Upper lobe of right lung (tissue), 1 donor: ENCODE measurements at places on chromosomes 5 and 9.

DNA sequence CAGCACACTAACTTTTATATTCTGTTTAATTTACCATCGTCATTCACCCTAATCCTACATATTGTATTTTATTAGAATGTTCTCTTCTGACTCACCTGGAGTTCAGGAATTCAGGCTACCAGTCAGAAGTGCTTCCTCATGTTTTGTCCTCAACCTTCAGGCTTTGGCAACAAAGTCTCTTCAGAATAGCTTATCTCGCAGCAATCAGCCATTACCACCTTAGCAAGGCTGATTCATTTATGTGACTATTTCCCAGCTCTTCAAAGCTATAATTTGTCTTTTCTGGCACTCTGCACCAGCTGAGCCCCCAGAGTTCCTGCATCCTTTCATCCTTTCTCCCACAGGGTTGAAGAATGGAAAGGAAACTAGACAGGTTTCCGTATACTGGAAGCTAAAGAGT lies 365.5 kb upstream of the CDH18 start:
- no peak for DNase-seq

- DNase-seq: no peak
Measured at GRCh38 chr5:120151825-120152224, 312.3 kb upstream of the PRR16 start.

GRCh38 chr5:72172786-72173185 lies 65.5 kb downstream of the MAP1B start:
- no peak for DNase-seq

- no peak for DNase-seq
Measured at GRCh38 chr9:36938617-36939016, 95.5 kb downstream of the PAX5 start.

DNA sequence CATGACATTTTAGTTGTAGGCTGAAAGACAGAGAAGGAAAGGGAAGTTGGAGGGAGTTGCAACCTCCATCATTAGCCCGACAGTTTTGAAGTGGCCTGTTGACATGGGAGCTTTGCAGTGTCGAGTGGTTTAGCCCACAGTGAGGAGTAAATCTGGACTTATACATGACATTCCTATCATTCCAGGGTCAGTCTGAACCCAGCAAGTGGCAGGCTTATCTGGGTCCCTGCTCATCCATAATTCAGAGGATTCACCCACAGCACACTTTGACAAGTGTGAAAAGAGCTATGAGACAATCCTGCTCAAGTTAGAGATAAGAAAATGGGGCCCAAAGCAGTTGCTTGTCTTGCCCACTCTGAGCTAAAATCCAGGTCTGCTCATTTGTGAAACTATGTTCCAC lies 8.4 kb upstream of the TNC start:
- no peak for DNase-seq

DNA sequence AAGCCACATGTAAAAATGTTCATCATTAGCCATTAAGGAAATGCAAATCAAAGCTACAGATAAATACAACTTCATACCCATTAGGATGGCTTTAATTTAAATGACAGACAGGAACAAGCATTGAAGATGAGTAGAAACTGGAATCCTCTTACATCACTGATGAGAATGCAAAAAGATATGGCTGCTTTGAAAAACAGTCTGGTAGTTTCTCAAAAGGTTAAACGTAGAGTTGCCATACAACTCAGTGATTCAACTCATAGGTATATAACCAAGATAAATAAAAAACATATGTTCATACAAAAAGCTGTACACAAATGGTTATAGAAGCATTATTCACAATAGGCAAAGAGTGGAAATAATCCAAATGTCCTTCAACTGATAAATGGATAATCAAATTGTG lies 228.8 kb upstream of the ZNF462 start:
- no peak for DNase-seq

GRCh38 chr5:145637396-145637795 lies 197.7 kb downstream of the PRELID2 start:
- no peak for DNase-seq

DNA sequence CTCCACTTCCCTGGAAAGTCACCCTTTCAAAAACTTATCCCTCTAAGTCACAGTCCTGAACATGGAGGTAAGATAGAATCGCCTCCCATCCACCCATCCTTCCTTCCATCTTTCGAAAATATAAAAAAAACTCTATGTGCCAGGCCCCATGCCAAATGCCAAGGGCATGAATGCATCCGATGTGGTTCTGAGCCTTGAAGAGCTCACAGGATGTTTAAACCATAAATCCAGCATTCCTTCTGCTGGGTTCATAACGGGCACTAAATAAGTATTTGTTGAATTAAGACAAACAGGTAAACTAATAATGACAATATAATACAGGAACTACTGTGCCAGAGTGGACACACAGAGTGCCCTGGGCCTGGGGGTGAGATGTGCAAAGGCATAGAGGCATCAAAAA lies 147.3 kb downstream of the TTLL11 start:
- DNase-seq: no peak

- no peak for DNase-seq
Measured at GRCh38 chr5:126414874-126415502, 8.2 kb upstream of the GRAMD2B start.

GRCh38 chr9:34089311-34089710 lies 37.2 kb downstream of the DCAF12 start:
- no peak for DNase-seq

DNA sequence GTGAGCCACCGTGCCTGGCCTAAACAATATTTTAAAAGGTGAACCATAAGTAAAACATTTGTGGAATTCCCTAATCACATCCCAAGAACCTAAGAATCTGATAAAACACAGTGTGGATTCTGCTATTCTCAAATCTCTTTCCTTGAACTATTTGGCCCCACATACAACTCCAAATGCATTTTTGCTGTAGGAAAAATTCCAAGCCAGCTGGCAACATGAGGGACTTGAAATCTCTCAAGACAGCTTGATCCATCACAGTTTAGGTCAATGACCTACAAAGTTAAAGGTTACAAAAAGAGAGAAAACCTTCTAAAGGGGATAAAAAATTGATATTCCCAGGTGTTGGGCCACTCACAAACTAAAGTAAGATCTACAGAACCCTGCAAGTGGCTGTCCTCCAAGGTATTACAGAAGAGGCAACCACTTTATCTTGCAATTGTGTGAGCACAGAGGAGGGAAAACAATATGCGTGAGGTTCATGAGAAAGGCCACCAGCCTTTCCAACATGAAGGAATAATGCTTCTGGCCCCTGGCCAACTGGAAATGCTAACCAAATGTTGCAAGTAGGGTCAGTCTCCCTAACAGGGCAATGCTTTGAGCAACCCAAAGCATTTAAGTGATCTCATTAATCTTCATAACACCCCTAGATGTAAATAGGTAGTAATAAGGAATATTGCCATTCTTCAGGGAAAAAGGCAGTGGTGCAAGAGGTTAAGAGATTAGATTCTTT lies 221.4 kb downstream of the SEMA5A start:
- no peak for DNase-seq

DNA sequence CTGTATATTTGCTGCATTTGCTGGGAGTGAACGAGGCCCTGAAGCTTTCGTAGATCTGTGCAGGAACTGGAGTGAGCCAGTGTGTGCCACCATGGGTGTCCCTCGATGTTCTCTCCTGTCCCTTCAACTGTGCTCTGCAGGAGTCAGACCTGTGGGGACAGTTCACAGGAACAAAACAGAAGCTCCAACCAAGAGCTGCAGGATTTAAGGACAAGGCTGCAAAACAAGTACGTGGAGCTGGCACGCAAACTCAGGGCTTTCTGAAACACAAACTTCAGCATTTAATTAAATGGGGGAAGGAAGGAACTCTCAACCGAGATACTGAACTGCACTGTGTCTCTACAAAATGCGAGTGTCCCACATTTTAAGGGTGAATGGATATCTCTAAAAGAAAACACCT lies 24.2 kb downstream of the BASP1 start:
- DNase-seq: no peak

DNA sequence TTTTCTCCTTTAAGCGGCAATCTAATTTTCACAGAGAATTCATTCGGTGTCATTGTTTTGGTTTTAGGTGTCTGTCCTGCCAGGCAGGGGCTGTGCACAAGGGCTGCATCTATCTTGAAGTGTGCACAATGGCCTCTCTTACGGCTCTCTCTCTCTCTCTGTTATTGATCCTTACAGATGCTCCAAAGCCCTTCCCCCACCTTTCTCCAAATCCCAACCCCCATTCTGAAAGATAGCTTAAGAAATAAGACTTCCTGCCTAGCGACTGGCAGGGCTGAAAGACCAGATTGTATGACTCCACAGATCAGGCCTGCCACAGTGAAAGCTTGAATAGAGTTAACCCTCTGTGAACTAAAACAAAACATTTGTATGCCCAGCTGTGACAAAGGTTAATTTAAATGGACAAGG lies 86.5 kb upstream of the NR5A1 start:
- no peak for DNase-seq

DNA sequence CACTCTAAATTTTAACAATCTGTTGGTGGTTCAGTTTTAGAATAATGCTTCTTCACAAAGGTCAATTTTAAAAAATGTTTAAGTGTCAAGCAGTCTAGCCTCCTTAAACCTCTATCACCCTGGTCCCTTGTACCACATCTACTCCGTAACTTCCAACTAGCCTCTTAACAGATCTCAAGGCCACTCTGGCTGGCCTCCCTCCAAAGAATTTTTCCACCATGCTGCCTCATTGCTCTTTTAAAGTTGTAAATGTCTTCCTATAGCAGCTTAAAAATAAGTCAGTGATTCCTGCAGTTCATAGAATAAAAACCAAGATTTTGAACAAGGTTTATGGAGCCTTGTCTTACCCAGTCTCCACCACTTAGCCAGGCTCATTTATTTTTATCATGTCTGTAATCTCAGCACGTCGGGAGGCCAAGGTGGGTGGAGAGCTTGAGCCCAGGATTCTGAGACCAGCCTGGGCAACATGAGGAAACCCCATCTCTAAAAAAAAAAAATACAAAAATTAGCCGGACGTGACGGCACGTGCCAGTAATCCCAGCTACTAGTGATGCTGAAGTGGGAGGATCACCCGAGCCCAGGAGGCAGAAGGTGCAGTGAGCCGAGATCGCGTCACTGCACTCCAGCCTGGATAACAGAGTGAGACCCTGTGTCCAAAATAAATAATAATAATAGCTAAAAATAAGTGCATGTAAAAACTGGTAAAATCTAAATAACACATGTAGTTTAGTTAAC lies 924.9 kb upstream of the DMAC1 start:
- DNase-seq: no peak

GRCh38 chr5:138981131-138981530 lies 106.0 kb upstream of the LRRTM2 start:
- DNase-seq: no peak

DNA sequence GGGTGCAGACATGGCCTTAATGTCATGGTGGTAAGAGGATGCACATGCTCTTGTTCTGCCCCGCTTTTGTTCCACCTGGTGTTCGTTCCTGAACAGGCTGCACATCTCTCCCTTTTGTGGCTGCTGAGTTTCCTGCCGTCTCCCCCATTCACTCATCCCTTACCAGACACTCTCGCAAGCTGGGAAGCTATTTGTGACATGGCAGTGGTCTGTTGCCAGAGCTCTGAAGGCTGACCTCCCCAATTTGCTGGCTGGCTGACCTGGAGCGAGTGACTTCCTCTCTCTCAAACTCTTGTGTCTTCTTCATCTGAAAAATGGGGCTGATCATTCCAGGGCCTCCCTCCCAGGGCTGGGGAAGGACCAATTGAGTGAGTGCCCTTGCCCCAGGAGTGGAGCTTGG lies 35.9 kb downstream of the HRH2 start:
- no peak for DNase-seq

DNA sequence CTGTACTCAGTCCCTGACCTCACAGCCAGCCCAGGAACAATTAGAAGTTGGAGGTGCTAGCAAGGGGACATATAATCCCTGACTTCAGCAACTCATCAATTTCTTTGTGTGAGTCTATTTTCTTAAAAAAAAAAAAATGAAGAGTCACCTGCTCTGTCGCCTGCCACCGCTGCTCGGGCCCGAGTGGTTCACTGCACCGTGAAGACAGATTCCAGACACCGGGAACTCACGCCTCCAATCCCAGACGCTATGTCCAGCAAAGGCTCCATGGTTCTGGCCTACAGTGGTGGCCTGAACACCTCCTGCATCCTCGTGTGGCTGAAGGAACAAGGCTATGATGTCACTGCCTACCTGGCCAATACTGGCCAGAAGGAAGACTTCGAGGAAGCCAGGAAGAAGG lies 606.6 kb downstream of the PRELID2 start:
- DNase-seq: no peak

GRCh38 chr5:152332716-152333460 lies 72.2 kb downstream of the NMUR2 start:
- DNase-seq: no peak

- DNase-seq: peak; percentile 22
Measured at GRCh38 chr9:92739346-92739970, 25.2 kb downstream of the BICD2 start.

DNA sequence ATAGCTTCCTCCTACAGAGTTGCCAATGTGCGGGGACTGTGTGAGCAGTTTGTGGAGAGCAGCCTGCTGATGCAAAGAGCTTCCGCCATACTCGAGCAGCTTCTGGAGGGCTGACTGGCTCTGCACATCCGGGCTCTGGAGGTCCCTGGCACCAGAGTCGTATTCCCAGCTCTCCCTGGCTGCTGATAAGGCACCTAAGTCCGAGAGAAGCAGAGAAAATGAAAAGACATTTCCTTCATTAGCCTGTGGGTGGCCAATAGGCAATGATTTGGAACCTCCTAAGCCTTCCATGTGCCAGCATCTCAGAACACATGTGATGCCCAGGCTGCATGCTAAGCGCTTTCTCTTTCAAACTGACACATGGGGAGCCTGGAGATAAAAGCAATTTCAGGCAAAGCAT lies 94.3 kb downstream of the TSSK1B start:
- DNase-seq: no peak

DNA sequence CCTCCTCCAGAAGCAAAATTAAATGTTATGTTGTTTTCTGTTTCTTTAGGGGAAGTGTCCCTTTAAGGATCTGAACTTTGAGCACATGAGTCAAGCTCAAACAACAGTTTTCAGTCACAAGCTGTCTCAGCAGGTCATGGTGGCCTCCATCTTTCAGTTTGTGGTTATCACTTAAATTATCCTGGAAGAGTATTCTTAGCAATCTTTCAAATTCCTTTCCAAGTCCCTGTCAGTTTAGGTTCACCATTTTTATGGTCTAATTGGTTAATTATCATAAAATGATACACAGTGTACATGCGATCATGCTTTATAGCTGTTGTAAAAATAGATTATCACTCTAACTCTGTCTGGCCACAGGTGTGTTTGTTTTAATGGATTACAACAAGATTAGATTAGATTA lies 43.1 kb upstream of the SELENOP start:
- no peak for DNase-seq

GRCh38 chr9:34759432-34760134 lies 49.6 kb upstream of the CCL21 start:
- DNase-seq: no peak

DNA sequence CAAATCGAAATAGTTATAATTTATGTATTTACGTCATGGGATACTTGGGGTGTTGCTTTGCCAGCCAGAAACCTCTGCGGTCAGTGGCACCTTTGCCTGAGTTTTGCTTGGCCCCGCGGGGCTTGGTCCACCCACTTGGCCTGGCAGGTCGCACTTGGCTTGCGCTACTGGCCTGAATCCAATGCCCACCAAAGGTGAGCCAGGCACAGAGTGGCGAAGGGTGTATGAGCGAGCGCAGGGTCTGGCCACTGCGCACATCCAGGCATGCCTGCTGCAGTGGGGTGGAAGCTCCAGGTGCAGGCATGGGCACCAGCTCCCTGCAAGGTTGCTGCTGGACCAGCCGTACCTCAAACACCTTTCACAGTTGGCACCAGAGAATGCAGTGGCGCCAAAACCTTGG lies 714.6 kb downstream of the CDH9 start:
- no peak for DNase-seq

GRCh38 chr5:6197427-6197826 lies 180.9 kb downstream of the MED10 start:
- no peak for DNase-seq
